ENCODE measurements at places on chromosomes 5 and 9.

DNA sequence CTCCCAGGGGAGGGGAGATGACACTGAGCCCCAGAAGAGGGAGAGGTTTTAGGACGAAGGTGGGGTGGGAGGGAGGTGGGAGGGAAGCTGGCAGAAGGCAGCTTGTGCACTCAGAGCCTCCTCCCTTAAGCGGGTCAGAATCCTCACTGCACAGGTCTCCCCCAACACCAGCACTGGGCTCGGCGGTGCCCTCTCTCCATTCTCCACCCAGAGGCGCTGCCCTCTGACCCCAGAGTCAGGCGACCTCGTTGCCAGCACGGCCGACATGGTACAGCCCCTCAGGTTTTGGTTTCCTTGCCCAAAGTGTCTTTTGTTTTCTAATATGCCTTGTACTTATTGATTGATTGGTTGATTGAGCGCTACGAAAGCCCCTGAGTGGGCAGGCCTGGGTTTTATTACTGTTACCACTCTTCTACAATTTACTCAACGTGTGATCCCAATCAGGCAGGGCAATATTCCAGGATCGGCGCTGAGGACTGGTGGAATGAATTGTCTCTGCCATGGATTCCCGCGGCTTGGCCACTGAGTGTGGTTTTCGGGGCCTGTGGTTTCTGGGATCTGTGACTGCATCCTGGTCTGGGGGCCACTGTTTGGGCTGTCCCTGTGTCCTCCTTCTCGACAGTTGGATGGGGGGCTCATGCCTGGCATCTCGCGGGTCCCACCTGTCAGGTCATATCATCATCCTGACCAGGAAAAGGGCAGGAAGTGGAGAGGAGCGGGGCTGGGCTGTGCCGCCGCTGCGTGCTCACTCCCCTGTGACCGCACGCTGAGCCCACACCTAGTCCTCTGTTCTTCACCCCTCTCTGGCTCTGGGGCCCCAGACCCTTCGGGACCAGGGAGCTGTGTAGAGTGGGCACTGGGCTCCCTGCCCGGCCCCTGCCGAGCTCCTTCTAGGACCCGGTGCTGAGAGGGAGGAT is 9.6 kb upstream of the FCN2 start:
- DNase-seq: no peak

DNA sequence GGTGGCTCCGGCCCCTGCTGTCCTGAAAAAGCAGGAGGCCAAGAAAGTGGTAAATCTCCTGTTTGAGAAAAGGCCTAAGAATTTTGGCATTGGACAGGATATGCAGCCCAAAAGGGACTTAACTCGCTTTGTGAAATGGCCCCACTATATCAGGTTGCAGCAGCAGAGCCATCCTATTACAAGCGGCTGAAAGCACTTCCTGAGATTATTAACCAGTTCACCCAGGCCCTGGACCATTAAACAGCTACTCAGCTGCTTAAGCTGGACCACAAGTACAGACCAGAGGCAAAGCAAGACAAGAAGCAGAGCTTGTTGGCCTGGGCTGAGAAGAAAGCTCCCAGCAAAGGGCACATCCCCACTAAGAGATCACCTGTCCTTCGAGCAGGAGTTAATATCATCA is 89.7 kb downstream of the MLLT3 start:
- DNase-seq: no peak

GRCh38 chr5:19734776-19735175 is 253.2 kb downstream of the CDH18 start:
- no peak for DNase-seq

DNA sequence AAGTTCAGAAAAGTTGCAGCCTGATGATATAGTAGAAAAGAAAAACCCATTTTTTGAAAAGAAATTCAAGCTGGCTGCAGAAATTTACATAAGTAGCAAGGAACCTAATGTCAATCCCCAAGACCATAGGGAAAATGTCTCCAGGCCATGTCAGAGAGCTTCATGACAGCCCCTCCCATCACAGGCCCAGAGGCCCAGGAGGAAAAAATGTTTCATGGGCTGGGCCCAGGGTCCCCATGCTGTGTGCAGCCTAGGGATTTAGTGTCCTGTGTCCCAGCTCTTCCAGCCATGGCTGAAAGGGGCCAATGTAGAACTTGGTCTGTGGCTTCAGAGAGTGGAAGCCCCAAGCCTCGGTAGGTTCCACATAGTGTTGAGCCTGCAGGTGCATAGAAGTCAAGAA is 220.3 kb downstream of the CSNK1G3 start:
- no peak for DNase-seq

GRCh38 chr9:2016408-2017330 is 1.5 kb downstream of the SMARCA2 start:
- DNase-seq: no peak

GRCh38 chr9:34310215-34310614 is 18.9 kb downstream of the KIF24 start:
- DNase-seq: no peak

GRCh38 chr9:76530458-76531110 is 71.6 kb downstream of the GCNT1 start:
- no peak for DNase-seq

DNA sequence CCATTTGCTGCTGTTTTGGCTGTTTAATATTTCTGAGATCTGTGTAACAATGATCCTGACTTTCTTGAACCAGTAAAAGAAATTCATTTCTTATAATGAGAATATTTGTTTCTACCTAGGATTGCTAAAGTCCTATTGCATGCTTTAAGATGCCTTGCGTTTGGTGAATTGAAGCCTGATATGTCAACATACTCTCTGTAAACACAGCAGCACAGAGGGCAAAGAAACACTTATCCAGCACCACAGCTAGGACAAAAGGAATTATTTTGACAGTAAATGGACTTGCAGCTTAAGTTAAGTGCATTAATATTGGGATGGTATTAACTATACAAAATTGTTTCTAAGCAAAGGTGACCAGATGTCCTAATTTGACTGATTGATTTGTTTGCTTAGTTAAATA is 2031.2 kb upstream of the CDH6 start:
- no peak for DNase-seq

- DNase-seq: no peak
Observed at GRCh38 chr5:38825494-38825893, 20.3 kb upstream of the OSMR start.

DNA sequence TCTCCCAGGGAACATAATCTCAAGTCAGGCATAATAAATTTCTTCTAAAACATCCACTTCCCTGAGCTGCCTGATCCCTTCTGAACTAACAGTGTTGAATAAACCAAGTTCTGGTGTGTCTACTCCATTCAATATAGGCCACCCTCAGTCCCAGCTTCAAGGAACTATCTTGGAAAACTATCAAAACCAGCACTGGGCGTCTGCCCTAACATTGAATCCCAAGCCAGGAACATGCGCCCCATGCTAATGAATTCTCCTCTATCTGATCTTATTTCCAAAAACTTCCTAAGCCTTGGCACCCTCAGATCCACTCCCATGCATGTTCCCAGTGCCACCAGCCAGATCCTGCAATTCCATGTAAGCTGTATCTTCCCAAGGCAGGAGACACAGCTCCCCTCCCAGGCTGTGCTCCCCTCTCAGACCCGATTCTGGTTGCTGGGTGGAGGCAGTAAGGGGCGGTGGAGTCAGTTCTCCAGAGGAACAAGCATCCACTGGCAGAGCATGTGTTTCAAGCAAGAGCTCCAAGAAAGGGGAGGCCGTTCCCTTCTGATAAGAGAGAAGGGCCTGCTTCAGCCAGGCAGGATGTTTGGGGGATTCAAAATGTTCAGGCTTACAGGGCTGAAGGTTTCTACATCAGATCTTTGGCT is 13.1 kb upstream of the FOXI1 start:
- no peak for DNase-seq

DNA sequence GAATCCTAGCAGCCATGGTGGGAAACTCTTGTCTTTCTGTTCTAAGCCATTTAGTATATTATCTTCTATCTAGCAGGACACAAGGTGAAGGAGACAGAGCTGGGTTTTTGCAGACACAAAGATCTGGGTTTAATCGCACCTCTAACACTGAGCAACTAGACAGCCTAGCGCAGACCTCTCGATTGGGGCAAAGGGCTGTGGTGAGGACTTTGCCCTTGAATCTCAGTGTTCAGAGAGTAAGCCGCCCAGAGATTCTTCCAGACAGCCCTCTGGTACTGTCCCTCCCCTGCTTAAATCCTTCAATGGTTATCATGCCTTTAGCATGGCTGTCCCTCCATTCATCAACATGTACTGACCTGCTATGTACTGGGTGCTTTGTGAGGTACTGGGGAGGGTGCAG is 128.1 kb downstream of the CRB2 start:
- no peak for DNase-seq

DNA sequence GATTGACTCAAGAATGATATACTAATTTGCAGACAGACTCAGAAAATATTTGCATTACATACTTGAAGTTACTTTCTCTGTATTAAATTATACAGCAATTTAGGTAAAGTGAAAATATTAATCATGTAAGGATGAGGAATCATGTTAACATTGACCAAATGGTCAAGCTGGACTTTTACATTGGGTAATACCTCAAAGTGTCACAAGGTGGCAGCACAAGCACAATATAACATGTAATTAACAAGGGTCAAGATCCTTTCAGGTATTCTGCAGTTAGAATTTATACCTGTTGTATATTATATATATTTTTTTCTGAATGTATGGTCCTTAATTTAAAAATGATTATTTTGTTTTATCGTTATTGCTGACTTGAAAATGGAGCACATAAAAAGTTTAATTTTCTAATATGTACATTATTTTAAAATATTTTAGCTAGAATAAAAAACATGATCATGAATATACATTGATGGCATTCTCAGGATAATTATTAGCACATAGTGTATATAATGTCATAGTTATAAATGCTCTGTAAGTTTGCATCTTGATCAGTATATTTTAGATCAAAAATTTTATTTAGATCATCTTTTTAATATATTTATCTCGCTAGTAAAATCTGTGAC is 8.6 kb downstream of the HAPLN1 start:
- no peak for DNase-seq

- DNase-seq: no peak
Observed at GRCh38 chr5:101346906-101347305, 443.8 kb upstream of the ST8SIA4 start.

Measured in activated CD8-positive, alpha-beta memory T cell treated with anti-CD3 and anti-CD28 coated beads for 1 hour (primary cell).